Effector memory CD4-positive, alpha-beta T cell (primary cell): ENCODE measurements at places on chromosomes 3 and 15.

GRCh38 chr3:168581771-168582225 lies 486.1 kb upstream of the GOLIM4 start:
- no peak overlapping the region for H3K4me3 ChIP-seq
- no peak overlapping the region for H3K27ac ChIP-seq
- no peak for DNase-seq
- no peaks in the 10 kb centered on the region for H3K36me3 ChIP-seq
- no peaks in the 10 kb centered on the region for H3K27me3 ChIP-seq
- H3K4me1 ChIP-seq = no peaks in the 10 kb centered on the region

DNA sequence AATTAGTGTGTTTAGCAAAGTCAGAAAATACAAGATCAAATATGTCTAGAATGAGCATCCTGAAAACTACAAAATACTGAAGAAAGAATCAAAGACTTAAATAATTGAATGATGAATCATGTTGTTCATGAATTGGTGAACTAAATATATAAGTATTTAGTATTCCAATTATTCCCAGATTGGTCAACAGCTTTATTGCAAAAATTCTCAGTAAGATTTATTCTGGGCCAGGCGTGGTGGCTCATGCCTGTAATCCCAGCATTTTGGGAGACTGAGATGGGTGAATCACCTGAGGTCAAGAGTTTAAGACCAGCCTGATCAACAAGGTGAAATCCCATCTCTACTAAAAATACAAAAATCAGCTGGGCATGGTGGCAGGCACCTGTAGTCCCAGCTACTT lies 250.0 kb upstream of the NECTIN3 start:
- H3K27me3 ChIP-seq = no peaks in the 10 kb centered on the region
- DNase-seq = no peak
- no peaks in the 10 kb centered on the region for H3K36me3 ChIP-seq
- no peak overlapping the region for H3K4me3 ChIP-seq
- H3K27ac ChIP-seq = no peak overlapping the region

- peaks cover 24% of the 10 kb centered on the region for H3K27me3 ChIP-seq
- no peak for DNase-seq
- no peaks in the 10 kb centered on the region for H3K4me1 ChIP-seq
- H3K27ac ChIP-seq = no peak overlapping the region
These were observed 1.3 kb downstream of the MAGI1 start for GRCh38 chr3:66037330-66037985.

- H3K27me3 ChIP-seq = no peaks in the 10 kb centered on the region
- H3K4me3 ChIP-seq = no peak overlapping the region
- no peak overlapping the region for H3K27ac ChIP-seq
- H3K4me1 ChIP-seq = no peaks in the 10 kb centered on the region
These were observed 6.9 kb upstream of the CFAP20DC start for GRCh38 chr3:59056706-59057105.

- DNase-seq = no peak
- no peak overlapping the region for H3K4me3 ChIP-seq
- H3K27ac ChIP-seq = no peak overlapping the region
- no peaks in the 10 kb centered on the region for H3K36me3 ChIP-seq
- no peaks in the 10 kb centered on the region for H3K27me3 ChIP-seq
- H3K4me1 ChIP-seq = no peaks in the 10 kb centered on the region
These were observed 356.6 kb downstream of the GABRG3 start for GRCh38 chr15:27327467-27328025.

- no peak for DNase-seq
- H3K4me1 ChIP-seq = peaks cover 5% of the 10 kb centered on the region
- no peaks in the 10 kb centered on the region for H3K36me3 ChIP-seq
- H3K27ac ChIP-seq = no peak overlapping the region
- no peak overlapping the region for H3K4me3 ChIP-seq
- no peaks in the 10 kb centered on the region for H3K27me3 ChIP-seq
These were observed 42.2 kb downstream of the DAPK2 start for GRCh38 chr15:64004056-64004455.

- peak overlapping the region; percentile 27 for H3K4me3 ChIP-seq
- H3K36me3 ChIP-seq = no peaks in the 10 kb centered on the region
- H3K27me3 ChIP-seq = no peaks in the 10 kb centered on the region
- H3K4me1 ChIP-seq = peaks cover 12% of the 10 kb centered on the region
These were observed 183.9 kb downstream of the TPRG1 start for GRCh38 chr3:189355481-189356201.

DNA sequence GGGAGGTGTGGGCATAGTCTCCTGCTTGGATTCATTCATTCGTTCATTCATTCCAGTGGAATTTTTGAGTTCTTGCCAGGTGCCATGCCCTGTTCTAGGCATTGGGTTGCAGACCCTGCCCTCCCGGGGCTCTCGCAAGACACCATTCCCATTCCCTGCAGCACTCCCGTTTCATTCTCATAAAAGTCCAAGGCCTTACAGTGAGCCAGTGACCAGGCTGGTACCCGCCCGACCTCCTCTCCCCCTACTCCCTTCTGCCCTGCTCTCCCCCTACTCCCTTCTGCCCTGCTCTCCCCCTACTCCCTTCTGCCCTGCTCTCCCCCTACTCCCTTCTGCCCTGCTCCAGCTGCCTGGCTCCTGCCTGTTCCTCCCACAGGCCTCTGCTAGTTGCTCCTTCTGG lies 41.9 kb downstream of the AMOTL2 start:
- H3K36me3 ChIP-seq = no peaks in the 10 kb centered on the region
- H3K27me3 ChIP-seq = no peaks in the 10 kb centered on the region
- no peak overlapping the region for H3K27ac ChIP-seq
- H3K4me3 ChIP-seq = no peak overlapping the region

- DNase-seq = no peak
- H3K4me1 ChIP-seq = no peaks in the 10 kb centered on the region
- H3K4me3 ChIP-seq = peak within 1 kb of the TSS; percentile 29
- H3K27ac ChIP-seq = no peak within 1 kb of the TSS
- H3K36me3 ChIP-seq = no peaks in the 10 kb centered on the region
These were observed at the start of gene PAQR5 for GRCh38 chr15:69298697-69299441. Gene PAQR5 (plus strand): TSS chr15:69298912. CDS start chr15:69360081, 61,169 bp downstream.

- H3K27ac ChIP-seq = no peak overlapping the region
- H3K27me3 ChIP-seq = no peaks in the 10 kb centered on the region
- H3K4me3 ChIP-seq = no peak overlapping the region
- H3K4me1 ChIP-seq = no peaks in the 10 kb centered on the region
- no peak for DNase-seq
These were observed 516.1 kb downstream of the ZIC1 start for GRCh38 chr3:147925272-147925671.

DNA sequence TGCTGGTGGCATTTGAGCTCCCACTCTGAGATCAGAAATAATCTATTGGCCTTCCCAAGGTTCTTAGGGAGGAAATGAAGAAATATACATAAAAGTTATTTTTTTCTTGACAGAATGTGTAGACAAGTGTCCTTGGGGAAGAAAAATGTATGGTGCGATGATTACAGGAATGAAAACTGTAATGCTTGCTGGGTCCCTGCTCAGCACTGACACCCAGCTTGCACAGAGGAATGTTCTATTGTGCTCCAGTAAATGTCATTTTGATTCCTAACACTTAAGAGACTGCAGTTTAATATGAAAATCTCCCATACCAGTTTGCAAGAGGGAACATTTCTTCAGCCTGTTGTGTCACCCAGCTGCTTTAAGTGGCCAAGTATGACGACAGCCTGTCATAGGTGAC lies 271.3 kb upstream of the TPM1 start:
- H3K27me3 ChIP-seq = no peaks in the 10 kb centered on the region
- H3K4me3 ChIP-seq = no peak overlapping the region
- no peaks in the 10 kb centered on the region for H3K36me3 ChIP-seq
- no peaks in the 10 kb centered on the region for H3K4me1 ChIP-seq

DNA sequence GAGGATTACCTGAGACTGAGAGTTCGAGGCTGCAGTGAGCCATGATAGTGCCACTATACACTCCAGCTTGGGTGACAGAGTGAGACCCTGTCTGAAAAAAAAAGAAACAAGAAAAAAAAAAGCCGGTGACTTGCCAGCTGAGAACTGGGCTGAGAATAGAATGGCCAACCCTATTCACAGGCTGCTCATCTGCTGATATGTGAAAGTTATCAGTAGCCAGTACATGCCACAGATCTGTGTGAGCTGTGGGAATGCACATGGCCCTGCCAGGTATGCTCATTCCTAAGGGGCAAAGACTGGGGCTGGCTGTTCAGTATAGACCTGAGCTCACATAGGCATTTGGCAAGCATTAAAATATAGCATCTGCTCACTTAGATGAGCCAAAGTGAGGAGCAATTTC lies 30.9 kb downstream of the IL20RB start:
- no peak overlapping the region for H3K27ac ChIP-seq
- no peaks in the 10 kb centered on the region for H3K27me3 ChIP-seq
- no peaks in the 10 kb centered on the region for H3K36me3 ChIP-seq
